ENCODE measurements at places on chromosomes 6 and 20. TPM values are rescaled to one million over a fixed set of nuclear protein-coding genes. Genes with fewer than 3 reads are reported as not detected.

GRCh38 chr6:129694036-129694435 is 15.9 kb downstream of the ARHGAP18 start:
- DNase-seq: no peak

Gene PACRG
- 0.23 TPM for total RNA-seq

- DNase-seq: no peak
Observed at GRCh38 chr6:166989427-166990032, 9.7 kb upstream of the CEP43 start.

GRCh38 chr20:50646483-50646996 is 44.8 kb downstream of the RIPOR3 start:
- DNase-seq: no peak

Data from glomerular endothelial cell (primary cell).